ENCODE measurements at places on chromosomes 2 and 18.
A peak's percentile ranks its signal among the peaks of the same experiment; 100 is the strongest.

DNA sequence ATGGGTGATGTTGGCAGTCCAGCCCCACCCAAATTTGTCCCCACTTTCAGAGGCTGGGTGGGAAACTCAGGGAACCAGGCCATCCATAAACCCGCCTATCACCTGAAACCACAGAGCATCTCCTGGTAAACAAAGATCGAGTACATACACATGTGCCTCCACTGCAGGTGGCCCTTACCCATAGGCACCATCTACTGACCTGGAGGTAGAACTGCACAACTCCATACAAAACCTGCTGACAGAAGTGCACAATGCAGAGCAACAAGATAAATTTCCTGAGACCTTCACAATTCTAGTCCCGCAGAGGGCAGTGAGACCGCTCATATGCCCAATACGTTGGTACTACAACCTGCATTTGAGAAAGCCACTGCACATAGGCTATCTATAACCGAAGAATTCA lies 856.3 kb downstream of the SUCLG1 start:
- no peak for DNase-seq

- no peak for DNase-seq
Observed at GRCh38 chr2:218958276-218958675, 1.2 kb upstream of the CDK5R2 start.

DNA sequence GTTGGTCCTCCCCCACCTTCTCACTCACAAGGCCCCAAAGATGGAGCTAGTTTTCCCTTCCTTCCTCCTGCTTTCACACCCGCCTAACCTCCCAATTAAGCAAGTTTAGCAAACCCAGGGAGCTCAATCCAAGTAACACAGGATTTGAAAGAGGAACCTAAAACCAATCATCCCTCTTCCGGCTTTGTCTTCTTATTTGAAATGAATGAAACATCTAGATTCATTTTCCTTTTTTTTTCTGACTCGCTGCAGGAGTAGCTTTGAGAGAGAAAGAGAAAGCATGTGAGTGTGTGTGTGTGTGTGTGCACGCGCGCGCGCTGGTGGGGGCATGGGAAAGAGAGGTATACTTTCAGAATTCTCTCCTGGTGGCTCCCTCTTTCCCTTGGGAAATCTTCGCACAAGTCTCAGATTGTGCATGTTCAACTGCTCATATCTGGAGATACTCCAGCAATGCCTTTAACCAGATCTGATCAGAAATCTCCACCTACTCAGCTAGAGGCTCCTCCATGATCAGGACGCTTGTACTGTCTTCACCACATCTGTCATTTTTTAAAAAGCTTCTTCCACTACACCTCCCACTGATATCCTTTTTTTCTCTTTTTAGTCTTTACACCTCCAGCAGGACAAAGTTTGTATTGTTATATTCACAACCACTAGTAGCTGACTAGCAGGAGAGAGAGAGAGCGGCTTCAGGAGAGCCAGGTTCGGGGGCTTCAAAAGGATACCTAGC lies 1.7 kb downstream of the SLC8A1 start:
- peak; percentile 75 for DNase-seq

DNA sequence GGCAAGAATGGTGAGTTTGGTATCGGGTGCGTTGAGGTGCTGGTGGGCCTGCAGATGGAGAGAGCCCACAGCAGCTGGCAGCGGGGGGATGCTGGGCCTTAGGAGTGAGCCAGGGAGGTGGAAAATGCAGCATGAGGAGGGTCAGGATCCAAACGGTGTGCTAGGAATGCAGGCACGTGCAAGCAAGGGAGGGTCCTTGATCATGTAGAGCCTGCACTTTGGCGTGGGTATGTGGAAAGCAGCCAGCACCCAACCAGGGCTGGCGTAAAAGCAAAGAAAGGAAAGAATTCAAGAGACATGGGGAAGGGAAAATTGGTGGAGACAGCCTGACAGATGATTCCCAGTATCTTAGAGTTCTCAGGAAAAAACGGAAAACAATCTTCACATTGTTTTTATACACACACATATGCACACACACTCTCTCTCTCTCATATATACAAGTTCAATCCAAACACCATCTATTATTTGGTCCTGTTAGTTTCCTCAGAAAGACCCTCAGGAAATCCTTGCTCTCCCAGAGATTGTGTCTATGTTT lies 46.3 kb downstream of the LTBP1 start:
- DNase-seq: no peak

GRCh38 chr2:27701676-27702075 lies 38.0 kb downstream of the SLC4A1AP start:
- DNase-seq: no peak
